A673 (cell line): ENCODE measurements at places on chromosomes 6 and 20.

DNA sequence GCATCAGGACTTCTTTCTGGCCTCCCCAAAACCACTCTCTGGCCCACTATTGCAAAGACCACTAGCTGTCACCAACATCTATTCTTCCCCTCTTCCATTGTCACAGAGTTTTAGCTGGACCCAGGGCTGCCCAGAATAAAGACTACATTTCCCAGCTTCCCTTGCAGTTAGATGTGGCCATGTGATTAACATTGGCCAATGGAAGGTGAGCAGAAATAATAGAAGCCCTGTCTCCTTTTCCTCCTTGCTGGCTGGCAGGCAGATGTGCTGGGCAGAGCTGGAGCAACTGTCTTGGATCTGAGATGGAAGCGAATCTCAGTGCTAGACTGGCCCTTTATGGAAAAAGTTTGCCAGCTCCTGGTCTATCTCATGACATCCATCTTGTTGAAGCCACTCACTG is 97.0 kb downstream of the KCNB1 start:
- peak; percentile 62 for DNase-seq

DNA sequence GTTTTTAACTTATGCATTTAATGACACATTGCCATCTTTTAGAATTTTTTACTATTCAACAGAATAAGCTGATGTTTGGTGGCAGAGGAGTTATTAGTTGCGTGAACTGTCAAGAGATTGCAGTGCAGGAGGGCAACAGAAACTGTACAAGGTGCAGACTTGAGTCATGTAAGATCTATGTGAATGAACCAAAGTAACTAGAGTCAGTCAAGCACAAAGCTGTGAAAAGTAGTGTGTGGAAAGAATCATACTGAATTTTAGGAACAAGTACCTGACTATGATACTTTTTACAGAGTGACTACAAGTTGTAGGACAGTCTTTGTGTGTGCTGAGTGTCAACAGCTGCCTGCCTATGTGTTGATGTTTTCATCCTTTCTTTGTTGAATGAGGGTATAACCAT is 2.7 kb upstream of the C6orf163 start:
- no peak for DNase-seq

- DNase-seq = peak; percentile 73
These were observed 1.4 kb upstream of the TRIM39 start for GRCh38 chr6:30325150-30325872.

GRCh38 chr20:21219686-21220085 is 83.4 kb upstream of the XRN2 start:
- no peak for DNase-seq

DNA sequence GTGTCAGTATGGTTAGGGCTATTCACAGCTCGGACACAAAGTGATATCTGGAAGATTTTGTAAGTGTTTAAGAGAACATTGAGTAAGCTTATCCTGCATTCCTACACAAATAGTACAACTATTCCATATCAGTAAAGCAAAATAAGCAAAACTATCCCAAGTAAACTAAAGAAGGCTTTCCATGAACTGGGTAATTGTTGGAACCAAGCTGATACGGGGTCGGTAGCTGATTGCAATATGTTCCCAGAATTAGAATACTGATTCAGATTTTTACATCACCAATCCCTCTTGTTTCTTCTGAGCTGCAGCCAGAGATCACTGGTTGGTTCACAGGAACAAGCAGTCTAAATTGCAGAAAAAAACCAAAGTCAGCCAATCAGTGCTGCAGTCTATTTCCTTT is 54.1 kb downstream of the CDS2 start:
- no peak for DNase-seq

DNA sequence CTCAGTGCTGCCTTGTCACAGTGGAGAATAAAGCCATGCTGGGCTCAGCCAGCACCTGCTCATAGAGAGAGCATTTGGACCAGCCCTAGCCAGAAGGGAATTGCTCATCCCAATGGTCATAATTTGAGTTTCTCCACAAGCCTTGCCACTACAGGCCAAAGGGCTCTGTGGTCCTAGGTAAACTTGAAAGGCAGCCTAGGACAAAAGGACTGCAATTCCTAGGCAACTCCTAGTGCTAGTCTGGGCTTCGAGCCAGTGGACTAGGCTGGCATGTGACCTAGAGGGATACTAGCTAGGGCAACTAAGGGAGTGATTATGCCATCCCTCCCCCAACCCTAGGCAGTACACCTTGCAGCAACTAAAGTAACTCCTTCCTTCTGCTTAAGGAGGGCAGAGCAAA is 516.2 kb downstream of the BCKDHB start:
- DNase-seq = no peak

DNA sequence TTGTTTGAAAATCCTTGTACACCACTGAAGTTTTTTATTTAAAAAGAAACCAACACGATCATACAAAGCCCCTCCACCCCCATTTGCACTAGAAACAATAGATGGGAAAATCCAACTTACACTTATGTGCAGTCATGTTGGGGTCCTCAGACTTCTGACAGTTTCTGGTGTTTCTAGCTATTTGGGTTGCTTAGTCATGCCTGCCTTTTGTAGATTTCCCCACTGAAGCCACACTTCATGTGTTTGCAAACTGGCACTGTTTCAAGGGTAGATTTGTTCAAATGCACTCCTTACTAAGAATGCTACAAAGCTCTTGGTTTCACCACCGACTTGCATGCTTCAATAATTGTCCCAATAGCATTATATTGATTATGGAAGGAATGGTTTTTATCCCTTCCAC is 1.5 kb downstream of the SH3BGRL2 start:
- no peak for DNase-seq

DNA sequence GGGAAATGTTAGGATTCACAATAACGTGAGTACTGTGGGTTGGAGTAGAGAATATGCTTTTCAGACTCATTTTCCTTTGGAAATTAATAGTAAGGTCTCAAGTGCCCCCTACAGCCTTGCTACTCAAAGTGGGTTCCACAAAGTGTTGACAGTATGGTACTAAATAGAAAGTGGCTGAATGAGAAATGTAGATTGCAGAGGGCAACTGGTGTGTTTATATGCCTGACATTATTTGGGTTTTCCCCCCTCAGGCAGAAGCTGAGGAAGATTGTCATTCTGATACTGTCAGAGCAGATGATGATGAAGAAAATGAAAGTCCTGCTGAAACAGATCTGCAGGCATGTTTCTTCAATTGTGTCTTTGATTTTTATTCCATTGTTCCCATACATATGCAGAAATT is 5.6 kb downstream of the FBXO9 start:
- DNase-seq = peak; percentile 25

- DNase-seq = no peak
These were observed 171.6 kb downstream of the TMEM200A start for GRCh38 chr6:130537447-130537846.

GRCh38 chr6:33412140-33413009 is 1.6 kb downstream of the PHF1 start:
- no peak for DNase-seq

DNA sequence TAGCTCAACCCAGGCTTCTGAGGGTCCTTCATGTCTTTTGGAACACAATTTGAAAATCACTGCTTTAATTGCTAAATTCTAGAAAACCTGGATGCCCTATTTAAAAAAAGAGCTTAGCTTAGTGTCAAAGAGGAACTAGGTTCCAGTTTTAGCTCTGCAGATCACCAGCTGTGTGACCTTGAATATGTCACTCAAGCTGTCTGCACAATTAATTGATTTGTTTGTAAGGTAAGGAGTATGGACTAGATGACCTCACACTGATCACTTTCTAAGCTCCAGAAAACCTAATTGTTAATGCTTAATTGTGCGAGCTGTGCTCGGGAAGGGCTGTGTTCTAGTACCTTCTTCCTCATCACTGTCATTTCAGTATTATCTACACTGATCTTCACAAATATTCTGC is 26.2 kb downstream of the UTRN start:
- no peak for DNase-seq

GRCh38 chr6:144678844-144679243 is 393.7 kb downstream of the UTRN start:
- no peak for DNase-seq

DNA sequence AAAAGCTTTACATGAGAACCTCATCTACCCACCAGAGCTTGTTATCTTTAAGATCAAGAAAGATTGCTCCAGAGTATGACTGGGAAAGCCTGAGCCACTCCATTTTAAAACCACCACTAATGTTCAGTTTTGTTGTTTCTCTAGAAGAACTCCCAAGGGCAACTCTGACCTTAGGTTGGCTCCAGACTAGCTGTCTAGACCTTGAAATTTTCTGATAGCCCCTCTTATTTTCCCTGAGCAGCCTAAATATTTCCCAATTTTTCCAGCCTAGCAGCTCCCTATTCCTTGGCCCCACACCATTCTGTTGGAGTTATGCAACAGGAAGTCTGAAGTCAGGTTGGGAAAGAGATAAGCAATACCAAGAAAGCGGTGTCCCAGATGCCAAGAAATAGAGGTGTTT is 84.6 kb upstream of the TCF21 start:
- no peak for DNase-seq

DNA sequence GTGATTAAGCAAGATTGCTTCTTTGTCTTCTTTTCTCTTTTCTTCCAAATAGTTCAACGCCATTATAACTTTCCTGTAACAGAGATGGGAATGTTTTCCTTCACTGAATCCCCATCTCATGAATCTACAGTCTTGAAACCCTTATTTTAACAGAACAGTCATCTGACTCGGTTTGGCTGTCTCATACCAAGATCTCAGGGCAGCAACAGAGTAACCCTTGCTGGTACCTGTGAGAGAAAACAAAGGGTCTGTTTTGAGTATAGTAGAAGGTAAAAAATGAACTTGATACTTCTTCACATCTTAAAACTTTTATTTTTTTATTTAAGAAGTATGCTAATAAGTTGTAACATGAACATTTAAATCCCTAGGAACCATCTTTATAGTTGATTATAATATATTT is 19.6 kb upstream of the DSE start:
- no peak for DNase-seq

DNA sequence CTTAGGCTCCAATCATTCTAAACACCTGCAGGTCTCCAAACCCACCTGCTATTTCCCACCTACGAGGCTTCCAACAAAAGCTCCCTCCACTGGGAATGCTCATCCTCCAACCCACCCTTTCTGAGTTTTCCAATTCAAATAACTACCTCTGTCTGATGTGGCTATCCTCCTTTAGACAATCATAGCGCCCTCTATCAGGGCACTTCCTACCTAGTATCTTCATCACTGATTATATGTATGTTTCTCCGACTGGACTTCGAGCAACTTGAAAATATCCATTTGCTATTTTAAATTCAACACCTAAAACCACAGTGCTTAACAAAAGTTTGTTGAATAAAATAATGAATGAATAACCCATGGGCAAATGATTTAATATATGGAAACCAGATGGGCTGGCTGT is 41.3 kb downstream of the MTFR2 start:
- no peak for DNase-seq

DNA sequence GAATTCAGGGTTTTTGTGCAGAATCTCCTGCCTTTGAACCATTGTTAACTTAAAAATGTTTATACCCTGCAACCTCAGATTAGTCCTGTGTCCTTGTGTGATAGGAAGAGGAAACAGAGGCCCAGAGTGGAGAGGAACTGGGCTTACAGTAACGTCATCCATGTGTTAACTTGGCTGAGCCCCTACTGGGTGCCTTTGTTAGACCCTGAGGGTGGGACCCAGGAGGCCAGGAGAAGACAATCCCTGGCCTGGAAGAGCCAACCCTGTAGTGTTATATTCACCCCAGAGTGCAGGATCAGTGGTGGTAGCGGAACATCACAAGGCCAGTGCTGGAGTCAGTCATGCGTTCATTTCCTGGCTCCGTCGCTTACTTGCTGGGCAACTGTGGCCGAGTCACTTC is 10.6 kb downstream of the MYLK2 start:
- DNase-seq = no peak

- DNase-seq = no peak
These were observed 253.4 kb downstream of the PRL start for GRCh38 chr6:22043284-22043962.

- DNase-seq = no peak
These were observed 170.3 kb upstream of the FLRT3 start for GRCh38 chr20:14507711-14508110.

DNA sequence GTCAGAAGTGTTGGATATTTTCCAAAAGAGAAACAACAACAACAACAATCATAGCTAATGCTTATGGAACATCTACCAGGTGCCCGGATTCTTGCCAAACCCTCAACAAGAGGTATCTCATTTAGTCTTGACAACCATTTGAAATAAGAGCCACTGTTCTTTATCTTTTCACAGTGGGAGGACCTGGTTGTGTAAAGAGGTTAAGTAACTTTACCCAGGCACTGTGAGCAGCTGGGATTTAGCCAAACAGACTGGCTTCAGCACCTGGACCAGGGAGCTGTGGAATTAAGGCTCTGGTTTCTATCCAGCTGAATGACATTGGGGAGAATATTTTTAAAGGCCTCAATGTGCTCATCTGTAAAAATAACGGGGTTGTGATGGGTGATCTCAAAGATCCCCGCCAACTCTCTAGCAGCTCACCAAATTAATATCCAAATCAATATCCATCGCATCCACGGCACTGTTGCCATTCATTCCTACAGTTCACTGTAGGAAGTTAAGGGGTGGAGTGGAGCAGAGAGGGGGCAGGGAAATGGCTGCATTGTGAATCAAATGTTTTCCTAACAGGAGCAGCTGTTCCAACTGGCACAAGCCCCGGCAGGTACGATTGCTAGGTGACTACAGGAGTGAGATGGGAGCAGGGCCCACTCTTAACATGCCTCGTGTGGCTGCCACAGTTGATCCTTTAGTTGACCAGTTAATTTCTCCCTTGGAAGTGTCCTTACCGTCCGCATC is 61.8 kb downstream of the GCNT2 start:
- no peak for DNase-seq

DNA sequence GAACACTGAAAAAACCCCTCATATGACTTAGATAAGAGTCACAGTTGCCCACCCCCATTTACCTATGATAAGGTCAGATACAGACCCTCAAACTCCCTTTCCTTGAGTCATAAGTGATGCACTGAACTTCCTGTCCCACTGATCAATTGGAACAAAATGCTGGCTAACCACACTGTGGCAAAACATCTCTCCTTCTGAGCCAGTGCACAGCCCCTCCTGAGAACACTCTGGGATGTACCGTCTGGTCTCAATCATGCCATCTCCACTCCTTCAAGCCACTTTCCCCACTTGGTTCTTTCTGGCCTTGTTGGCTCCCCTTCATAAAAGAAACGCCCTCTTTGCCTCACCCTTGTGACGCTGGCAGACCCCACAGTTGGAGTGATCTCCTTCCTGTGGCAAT is 42.6 kb upstream of the NXT1 start:
- DNase-seq = no peak

GRCh38 chr20:53829724-53830521 is 236.3 kb upstream of the ZNF217 start:
- peak; percentile 98 for DNase-seq

DNA sequence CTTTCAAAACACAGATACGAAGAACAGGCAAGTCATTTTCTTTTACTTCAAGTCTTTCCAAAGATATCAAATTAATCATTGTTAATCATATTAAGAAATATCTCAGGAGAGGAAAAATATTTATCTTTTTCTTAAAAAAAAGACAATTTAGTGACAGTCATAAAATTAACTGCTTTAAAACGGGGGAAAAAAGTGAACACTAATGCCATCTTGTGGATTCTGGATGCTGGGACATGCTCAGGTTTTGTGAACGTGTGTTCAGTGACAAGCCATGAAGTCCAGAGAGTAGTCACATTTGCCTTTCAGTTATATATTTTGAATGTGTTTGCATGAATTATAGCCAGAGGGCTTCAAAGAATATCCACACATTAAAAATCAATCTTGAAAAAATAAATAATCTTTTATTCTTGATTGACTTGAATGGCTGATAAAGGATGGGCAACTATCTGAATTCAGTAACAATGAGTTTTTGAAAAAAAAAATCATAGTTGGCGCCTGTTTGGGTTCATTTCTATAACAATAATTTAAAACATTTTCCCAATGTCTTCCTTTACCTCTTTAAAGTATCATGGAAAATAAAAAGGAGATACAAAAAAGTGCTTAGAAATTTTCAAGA is 74.7 kb upstream of the NOX3 start:
- peak; percentile 72 for DNase-seq
